ENCODE measurements at places on chromosomes 7 and 10.

DNA sequence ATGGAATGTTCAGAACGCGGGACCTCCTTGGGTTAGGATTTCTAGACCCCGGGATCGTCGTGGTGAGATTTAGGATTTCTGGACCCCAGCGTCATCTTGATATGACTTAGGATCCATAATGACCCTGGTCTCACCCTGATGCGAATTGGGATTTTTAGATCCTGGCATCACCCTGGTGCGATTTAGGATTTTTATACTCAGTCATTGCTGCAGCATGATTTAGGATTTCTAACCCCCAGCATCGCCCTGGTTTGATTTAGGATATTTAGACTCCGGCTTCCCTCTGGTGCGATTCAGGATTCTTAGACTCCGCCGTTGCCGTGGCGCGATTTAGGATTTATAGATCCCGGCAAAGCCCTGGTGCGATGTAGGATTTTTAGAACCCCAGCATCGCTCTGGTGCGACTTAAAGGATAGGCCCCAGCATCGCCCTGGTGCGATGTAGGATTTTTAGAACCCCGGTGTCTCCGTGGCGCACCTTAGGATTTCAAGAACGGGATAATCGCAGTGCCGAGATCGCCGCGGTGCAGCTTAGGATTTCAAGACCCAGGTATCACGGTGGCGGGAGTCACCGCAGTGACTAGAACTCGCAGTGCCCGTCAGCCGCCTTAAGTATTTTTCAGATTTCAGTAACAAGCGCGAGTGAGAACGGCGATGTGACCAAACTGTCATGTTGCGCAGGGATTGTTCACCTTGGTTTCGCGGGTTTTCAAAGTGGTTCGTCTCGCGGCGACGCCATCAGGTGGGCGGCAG lies 814 bp downstream of the MEST start:
- DNase-seq, result no peak

DNA sequence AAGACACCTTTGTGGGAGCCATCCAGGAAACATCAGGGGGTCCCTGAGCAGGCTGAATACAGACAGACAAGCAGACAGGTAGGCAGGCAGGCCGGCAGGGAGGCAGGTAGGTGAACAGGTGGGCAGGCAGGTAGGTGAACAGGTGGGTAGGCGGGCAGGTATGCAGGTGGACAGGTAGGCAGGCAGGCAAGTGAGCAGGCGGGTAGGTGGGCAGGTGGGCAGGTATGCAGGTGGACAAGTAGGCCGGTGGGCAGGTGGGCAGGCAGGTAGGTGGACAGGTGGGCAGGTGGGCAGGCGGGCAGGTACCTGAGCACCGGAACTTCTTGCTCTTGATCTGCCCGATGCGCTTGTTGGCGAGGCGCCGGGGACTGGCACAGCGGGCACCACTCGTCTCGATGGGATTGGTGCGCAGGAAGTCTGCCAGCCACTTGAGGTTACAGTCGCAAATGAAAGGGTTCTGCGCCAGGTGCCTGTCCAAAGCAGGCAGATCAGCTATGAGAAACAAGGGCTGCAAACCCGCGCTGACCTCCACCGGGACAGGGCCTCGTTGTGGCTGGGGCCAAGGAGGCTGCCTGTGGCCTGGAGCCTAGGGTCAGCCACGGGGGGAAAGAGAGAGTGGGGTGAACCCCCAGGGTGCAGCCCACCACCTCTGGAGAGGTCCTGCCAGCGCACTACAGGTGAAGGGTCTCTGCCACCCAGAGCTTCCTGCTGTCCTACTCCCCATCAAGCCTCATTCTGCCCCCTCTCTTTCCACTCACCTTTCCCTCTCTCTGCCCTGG lies 136.9 kb downstream of the SLIT1 start:
- no peak for DNase-seq

GRCh38 chr10:4526311-4526731 lies 299.7 kb upstream of the AKR1E2 start:
- no peak for DNase-seq

DNA sequence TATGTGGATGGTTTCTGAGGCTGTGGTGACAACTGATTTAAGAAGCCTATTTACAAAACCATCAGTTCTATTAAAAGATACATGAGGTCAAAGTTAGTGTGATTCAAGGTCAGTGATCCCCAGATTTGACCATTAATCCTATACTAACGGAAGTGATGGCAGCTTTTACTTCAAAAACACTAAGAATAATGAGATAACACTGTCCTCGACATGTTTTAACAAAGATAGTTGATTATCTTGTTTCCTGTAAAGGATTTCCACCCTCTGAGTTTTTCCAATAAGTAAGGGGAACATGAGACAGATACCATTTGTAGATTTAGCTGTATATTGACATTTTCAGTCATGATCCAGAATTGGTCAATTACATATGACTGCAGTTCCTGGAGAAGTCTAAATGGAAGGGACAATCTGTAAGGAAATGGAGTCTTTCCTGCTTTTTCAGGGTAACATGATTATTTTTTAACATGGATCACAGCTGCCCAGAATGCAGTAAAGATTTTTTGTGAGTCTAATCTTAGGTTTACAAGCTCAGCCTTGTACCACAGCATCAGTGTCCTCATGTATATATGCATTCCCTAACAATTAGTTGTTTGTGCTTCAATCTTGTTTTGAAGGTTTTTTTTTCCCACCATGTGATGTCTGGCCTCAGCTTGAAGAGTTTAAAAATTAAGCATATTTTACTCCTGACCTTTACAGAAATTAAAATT lies 188.0 kb downstream of the PPP1R9A start:
- DNase-seq, result no peak

GRCh38 chr7:145123502-145123901 lies 287.6 kb upstream of the TPK1 start:
- DNase-seq, result no peak

DNA sequence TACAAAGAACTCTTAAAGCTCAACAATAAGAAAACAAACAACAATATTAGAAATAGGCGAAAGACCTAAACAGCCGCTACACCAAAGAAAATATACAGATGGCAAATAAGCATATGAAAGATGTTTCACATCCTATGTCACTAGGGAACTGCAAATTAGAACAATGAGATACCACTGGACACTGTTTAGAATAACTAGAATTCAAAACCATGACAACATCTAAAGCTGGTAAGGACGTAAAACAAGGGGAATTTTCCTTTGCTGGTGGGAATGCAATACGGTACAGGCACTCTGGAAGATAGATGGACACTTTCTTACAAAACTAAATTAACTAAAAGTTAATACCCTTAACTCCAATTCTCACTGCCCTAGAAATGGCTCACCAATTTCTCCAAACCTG lies 44.5 kb downstream of the THSD7A start:
- DNase-seq, result no peak

- peak; percentile 16 for DNase-seq
Observed at GRCh38 chr10:132657127-132657706, 119.6 kb downstream of the INPP5A start.

DNA sequence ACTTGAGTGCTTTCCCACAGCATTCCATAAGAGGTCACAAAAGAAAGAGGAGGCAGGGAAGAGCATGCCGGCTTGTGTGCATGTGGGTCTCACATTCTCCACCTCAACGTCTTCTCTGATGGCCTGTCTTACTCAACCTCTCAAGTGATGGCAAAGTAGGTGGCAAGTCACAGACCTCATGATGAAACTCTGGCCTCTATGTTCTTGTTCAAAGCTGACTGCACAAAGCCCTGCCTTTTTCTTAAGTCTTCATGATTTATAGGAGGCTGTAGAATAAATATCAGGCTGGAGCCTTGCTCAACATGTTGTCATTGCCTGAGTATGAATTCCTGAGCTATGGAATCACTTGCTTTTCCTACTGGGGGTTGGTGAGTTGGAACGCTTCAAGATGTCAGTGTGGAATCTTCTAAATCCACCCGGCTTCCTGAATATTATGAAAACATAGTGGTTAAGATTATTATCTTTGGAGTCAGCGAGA lies 213.6 kb upstream of the INHBA start:
- DNase-seq, result no peak

GRCh38 chr7:17863809-17864143 lies 76.5 kb downstream of the SNX13 start:
- no peak for DNase-seq

- peak; percentile 32 for DNase-seq
Observed at GRCh38 chr7:2541291-2542010, 13.9 kb downstream of the BRAT1 start.

GRCh38 chr10:20877986-20878983 lies 18.8 kb downstream of the NEBL start:
- DNase-seq, result no peak

- DNase-seq, result peak; percentile 84
Observed at GRCh38 chr7:191981-192649, at the start of gene FAM20C. FAM20C (plus strand) TSS chr7:192571; CDS start chr7:193200, 629 bp downstream.

DNA sequence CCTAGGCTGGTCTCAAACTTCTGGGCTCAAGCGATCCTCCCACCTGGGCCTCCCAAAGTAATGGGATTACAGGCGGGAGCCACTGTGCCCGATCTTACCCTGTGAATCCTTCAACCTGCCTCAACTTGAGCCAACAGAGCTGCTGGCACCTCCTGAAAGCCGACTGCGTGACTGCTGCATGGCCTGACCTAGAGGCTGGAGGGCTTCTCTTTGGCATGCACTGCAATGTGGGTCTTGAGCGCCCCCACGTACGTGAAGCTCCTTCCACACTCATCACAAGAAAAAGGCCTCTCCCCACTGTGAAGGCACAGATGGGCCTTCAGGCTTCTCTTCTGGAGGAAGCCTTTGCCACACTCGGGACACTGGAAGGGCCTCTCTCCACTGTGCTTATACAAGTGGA lies 12.9 kb upstream of the ZNF786 start:
- DNase-seq, result no peak

DNA sequence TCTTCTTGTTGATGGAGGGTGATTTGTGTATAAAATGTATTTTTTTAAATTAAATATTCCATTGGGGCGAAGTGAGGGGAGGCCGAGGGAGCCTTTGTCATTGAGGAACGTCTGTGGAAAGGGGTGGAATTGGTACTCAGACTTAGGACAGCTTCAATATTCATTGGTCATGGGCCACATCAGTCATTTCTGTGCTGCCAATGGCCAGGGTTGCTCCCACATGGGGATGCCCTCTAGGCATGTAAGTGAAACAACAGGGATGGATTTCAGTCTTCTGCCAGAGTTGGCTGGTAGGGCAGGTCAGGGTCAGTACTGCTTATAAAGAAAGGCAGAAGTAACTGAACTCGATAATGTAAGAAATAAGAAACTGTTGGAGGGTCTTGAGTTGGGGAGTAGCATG lies 47.2 kb downstream of the NEURL1 start:
- DNase-seq, result no peak

DNA sequence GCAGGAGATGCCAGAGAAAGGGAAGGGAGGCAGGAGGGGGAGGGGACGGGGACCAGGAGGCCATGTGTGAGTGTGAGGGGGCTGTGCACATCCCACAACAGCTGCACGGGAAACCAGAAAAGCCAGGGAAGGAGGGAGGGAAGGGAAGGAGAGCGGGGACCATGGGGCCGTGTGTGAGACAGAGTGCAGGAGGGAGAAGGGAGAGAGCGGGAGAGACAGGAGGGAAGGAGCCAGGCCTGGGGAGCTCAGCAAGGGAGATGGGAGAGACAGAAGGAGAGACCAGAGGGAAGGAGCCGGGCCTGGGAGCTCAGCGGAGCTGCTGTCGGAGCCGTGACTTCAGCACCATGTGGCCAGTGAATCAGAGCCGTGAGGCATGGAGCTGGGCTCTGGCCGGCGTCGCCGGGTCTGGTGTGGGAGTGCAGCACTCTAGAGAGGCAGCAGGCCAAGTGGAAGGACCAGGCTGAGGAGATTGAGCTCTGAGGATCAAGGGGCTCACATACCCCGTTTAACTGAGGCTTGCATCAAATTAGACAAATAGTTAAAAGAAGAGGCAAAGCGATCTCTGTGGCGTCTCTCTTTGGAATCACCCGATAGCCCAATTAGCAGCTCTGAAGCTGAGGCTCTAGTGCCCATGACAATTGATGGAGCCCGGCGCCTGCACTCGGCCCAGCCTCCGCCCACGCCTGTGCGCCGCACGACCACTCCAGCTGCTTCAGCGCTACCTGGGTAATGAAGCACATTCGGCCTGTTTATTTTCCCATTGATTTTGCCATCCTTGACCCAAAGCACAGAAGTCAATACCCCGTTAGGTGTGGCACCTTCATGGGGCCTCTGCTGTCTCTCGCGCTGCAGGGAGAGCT lies 150.4 kb downstream of the MAD1L1 start:
- peak; percentile 65 for DNase-seq

DNA sequence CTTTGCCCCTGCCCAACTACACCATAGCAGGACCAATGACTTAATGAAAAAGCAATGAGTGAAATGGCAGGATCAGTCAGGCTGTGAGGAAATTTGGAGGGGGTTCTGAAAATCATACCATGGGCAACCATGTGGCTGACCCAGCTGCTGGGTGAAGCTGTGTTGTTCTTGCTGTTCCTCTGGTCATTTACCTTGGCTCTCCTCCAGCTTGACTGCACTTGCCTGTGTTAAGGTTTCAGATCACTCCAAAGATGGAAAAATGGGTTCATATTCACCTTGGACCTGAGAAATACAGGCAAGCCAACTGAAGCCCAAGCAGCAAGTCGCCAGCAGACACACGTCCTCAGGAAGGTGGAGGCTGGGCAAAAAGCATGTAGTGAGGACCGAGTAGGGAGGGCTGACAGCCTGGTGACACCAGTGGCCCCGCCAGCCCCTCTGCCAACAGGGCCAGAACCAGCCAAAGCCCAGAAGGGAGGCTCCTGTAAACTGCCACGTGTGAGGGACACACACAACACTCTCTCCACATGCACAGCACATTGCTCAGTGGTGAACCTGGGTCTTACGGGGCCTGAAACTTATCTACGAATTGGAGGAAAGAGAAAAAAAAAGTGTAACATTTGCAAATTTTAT lies 40.1 kb downstream of the PARP12 start:
- DNase-seq, result no peak

GRCh38 chr7:134365341-134366054 lies 48.8 kb upstream of the SLC35B4 start:
- no peak for DNase-seq

DNA sequence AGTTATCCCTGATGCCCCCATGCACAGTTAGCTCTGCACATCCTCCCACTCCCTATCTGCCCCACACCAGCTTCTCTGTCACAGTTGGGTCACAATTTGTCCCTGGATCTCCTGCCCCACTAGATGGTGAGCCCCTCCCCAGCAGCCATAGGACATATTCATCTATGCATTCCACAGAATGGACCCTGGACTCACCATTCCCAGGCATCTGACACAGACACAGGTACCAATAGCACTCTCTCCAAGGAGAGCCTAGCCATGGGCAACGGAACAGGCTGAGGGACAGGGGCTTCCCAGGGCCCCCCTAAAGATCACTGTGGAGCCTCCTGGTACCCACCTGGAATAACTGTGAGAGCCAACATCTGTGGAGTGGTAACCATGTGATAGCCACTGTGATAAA lies 34.7 kb upstream of the EEPD1 start:
- DNase-seq, result no peak

DNA sequence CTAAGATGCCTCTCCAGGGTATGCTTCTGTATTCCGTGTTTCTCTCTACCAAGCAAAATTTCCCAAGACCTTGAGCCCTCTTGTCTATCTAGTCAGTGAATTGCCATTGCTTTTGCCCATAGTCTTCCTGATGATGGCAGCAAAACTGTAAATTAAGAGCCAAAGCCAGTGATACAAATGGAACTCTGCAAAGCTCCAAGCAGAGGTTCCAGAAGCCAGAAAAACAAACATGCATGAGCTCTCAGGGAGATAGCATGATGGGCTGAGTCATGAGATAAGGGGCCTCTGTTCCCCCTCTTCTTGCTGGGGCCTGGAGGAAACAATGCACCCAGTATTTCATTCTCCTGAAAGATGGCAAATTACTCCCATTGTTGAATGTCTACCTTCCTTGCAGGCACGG lies 24.7 kb downstream of the LSMEM1 start:
- no peak for DNase-seq

- no peak for DNase-seq
Observed at GRCh38 chr7:157851501-157852067, 514.8 kb downstream of the DNAJB6 start.

All from glutamatergic neuron (in vitro differentiated cells).